ENCODE measurements at places on chromosomes 1 and 21. TPM values are rescaled to one million over a fixed set of nuclear protein-coding genes. Genes with fewer than 3 reads are reported as not detected.

GRCh38 chr1:114209971-114210370 lies 56.3 kb upstream of the SYT6 start:
- DNase-seq: no peak

DNA sequence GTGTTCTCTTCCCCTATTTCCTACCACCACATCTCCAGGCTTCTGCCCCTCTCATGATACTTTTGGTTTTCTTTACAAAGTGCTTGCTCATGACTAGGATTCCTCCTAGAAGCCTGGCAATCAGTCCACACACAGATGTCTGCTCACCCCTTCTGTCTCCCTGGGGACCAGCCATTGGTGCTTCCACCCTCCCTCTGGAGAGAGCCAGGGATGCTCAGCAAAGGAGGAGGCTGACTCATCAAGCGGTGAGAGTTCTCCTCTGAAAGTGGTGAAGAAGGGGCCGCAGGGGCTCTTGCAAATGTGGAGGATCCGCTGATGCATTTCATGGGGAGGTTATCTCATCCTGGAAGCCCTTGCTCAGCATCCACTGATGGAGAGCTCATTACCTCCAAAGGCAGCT lies 14.5 kb downstream of the NT5C1A start:
- no peak for DNase-seq

DNA sequence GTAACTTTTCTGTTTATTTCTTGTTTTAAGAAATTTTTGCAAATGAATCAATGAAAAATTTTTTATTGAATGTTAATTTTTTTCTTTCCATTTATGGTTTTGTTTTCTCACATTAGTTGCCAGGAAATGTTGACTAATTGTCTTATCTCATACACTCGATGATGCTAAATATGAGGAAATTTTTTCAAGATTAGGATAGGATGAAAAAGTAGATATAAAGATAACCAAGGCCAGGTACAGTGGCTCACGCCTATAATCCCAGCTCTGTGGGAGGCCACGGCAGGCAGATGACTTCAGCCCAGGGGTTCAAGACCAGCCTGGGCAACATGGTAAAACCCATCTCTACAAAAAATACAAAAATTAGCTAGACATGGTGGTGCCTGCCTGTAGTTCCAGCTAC lies 12.6 kb downstream of the LAX1 start:
- no peak for DNase-seq

GRCh38 chr1:92399076-92399475 lies 87.6 kb downstream of the GFI1 start:
- DNase-seq: no peak

Gene PCAT6
- polyA plus RNA-seq: not detected

DNA sequence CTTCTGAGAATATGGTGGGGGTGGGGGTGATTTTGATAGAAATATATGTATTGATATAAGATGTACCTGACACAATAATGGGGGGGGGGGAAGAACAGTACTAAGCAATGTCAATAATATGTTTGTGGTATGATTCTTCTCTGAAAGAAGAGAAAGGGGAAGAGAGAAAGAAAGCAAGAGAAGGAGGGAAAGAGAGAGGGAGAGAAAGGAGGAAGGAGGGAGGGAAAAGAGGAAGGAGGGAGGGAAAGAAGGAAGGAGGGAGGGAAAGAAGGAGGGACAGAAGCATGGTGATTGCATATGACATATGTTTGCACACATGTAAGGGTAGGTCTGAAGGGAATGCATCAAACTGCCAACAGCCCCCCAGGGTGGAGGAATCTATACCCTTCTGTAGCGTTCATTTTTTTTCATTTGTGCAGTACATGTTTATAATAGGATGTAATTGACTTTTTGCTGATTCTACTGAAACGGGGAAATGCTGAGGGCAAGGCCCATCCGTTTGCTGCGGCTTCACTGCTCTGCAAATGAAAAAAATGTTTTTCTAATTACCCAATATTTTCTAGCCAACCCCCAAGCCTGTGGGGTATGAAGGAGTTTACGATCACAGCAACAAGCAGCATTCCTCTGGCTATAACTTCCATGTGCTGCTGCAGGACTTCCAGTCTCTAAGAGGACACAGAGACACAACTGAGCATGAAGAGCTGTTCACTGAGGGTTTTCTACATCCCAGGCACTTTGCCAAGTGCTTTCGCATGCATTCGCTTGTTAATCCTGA lies 119.3 kb upstream of the ZC3H12A start:
- no peak for DNase-seq

GRCh38 chr1:205472737-205473441 lies 17.0 kb upstream of the BLACAT1 start:
- DNase-seq: no peak

DNA sequence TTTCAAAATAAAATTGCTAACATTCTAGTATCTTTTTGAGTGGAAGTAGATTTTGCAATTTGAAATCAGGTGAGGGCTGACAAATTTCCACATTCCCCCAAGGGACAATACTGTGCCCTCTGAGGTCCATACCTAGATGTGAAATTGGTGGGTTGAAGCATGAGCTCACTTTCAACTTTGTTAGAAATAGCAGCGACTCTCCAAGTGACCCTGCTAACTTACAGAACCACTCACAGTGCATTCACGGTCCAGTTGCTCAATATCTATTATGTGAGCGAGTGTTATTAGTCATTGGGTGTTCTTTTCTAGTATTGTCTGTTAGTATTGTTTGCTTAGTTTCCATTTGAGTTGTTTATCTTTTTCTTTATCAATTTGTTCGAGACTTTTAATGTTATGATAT lies 53.6 kb upstream of the ASB17 start:
- no peak for DNase-seq

- no peak for DNase-seq
Measured at GRCh38 chr1:85404408-85404807, 60.6 kb downstream of the DDAH1 start.

DNA sequence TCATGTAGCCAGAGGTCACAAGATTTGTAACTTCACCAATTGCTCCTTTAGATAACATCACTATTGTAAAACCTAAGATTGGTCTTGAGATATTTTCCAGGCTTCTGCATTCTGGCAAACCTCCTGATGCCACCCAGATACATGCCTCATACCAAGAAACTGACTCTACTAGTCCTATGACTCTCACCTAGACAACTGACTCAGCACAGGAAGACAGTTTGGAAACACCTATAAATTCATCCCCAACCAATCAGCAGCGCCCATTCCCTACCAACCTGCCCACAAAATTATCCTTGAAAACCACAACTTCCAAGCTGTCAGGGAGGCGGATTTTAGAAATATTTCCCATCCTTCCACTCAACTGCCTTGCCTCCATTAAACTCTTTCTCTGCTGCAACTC lies 2.6 kb downstream of the NME7 start:
- no peak for DNase-seq

- no peak for DNase-seq
Measured at GRCh38 chr1:202007304-202007703, 3.1 kb upstream of the ELF3 start.

- no peak for DNase-seq
Measured at GRCh38 chr1:204721373-204722055, 36.0 kb upstream of the LRRN2 start.

Gene OR2L2
- not detected for polyA plus RNA-seq

- no peak for DNase-seq
Measured at GRCh38 chr1:26478159-26478558, 5.9 kb downstream of the HMGN2 start.

DNA sequence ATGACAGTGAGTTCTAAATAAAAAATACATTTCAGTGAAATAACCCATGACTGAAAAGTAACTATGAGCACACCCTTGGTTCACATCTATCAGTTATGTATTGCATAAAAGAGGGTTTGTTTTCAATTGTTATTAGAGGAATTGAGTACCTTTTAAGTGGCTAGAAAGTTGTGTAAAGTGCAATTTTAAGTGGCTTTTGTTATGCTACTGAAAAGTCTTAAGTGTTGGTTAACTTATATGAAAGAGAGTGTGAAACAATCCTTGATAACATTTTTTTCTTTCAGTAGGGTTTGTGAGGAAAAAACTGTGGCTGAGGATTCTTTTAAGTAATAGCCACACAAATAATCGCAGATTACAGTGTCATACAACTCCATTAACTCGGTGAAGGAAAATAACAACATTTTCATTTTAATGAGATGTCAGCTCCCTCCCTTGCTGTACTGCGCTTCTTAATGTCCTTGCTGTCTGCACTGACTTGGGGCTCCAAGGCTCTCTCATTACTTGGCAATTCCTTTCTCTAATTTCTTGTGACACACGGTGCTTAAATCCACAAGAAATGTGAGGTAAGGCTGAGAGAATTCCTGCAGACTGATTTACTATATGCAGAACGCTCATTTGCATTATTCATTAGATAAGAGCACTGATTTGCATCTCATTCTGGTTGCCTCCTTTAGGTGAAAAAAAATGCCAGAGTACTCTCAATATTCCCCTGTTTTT lies 40.6 kb downstream of the NTNG1 start:
- no peak for DNase-seq

DNA sequence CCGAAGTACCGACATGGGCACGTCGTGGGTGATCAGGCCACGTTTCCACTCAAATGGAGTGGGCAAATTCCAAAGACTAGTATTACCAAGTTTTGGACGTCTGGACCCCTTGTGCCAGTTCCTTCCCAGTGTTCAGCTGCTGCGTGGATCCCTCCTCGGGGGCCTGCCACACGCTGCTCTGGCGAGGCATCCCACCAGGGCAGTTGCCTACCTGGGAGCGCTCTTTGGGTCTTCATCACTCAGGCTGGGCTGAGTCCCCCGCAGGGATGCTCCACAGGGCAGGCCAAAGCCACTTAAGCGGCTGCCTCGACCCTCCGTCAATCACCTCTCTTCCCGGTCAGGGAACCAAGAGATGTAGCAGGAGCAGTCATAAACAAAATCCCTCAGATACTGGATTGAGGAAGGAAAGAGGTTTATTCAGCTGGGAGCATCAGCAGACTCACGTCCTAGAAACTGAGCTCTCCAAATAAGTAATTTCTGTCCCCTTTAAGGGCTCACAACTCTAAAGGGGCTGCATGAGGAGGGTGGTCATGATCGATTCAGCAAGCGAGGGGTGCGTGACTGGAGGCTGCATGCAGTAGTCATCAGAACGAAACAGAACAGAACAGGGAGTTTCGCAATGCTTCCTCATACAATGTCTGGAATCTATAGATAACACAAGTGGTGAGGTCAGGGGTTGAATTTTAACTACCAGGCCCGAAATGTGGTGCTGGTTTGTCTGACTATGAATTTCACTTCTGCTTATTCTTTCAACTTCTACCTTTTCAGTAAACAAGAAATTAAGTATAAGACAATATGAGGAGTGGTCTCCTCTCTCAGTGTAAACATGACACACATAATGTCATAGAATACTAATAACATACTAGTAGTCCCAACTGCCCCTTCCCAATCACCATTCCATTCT lies 998.6 kb upstream of the NCAM2 start:
- no peak for DNase-seq

Gene MCOLN2
- polyA plus RNA-seq: 0.51 TPM

DNA sequence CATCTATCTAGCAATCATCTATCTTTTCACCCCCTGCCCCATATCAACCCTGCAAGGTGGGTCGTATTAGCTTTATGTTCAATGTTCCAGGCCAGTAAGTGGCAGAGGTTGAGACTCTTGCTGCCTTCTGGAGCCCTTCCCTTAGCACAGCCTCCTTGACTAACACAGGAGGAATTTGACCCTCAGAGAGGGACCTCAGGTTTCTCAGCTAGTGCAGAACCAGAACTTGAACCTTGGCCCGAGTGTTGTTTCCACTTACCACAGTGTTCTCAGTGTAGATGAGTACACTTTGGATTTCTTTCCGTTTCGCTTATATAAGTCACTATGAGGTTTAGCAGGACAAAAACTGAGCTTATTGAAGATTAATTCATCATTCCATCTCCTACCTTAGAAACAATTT lies 11.1 kb upstream of the ATF3 start:
- DNase-seq: no peak

DNA sequence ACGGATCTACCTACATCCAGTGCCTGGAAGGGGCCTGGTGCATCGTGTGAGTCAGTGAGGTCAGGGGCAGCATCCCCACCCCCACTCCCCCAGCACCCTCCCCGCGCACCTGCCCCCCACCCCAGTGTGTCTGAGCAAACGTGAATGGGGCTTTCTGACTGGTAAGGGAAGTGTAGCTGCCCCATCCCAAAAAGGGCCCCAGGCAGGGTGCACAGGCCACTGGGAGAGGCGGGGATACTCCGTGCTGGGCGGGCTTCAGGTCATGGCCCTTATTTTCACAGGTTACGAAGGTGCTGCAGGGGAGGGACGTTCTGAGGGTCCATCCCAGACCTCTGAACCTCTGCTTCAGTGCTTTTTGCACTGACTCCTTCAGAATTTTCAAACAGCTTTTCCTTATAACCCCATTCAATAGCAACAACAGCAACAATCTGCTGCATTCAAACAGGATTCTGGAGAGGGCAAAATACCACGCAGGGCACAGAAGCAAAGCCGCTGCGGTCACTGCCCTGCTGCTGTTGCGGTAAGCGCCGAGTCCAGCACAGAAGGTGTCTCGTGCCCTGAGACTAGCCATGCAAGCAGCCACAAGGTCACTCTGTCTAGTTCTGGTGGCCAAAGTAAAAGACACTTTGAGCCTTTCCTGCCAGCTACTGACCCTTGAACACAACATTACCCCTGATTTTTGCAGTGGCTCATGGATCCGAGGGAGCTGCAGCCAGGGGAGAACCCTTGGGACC lies 10.3 kb downstream of the TTC34 start:
- DNase-seq: no peak

Gene NTPCR
- polyA plus RNA-seq: 7.3 TPM

DNA sequence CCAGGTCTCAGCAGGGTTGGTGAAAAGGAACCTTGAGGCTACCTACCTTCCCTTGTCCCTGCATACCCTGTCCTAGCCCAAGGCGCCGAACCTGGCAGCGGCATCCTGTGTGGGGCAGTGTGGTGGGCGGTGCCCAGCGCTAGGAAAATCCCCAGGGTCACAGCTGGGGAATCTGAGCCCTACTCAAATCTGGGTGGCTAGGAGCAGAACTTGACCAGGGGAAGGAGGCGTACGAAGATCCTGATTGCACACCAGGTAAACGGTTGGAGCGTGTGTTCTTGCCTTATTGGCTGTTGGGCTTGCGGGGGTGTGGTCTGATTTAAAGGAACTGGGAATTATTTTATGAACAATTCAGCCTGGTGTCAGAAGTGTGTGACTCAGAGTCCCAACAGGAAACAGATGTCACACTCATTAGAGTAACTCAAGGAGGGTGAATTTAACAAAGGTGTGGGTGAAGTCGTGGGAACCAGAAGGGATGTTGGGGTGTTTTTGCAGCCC lies 118.6 kb downstream of the LRIG2 start:
- peak; percentile 10 for DNase-seq

GRCh38 chr1:46410156-46411009 lies 16.3 kb downstream of the FAAH start:
- no peak for DNase-seq

- DNase-seq: no peak
Measured at GRCh38 chr1:2556678-2557481, 709 bp downstream of the TNFRSF14 start.

Gene ITPKB
- polyA plus RNA-seq: 7.3 TPM

Gene MEX3A
- polyA plus RNA-seq: not detected

DNA sequence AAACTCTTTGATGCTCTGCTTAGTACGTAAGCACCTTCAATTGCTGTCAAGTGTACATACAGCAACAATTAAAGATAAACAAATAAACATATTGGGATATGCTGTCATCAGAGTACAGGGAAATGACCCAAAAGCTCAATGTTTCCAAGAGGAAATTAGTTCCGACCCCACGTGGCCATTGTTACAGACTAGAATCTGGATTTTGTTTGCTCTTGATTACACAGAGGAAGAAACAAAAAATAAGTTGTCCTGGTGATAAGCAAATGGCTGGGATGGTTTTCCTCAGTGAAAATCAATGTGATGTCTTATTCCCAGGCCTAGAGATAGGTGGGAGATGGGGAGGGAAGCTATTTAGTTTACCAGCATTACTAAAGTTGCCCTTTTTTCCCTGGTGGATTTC lies 113.0 kb upstream of the UBE2U start:
- DNase-seq: no peak

Gene FCRL1
- 0.16 TPM for polyA plus RNA-seq

Data from CD14-positive monocyte (primary cell).